ENCODE measurements at places on chromosomes 13 and 19.

DNA sequence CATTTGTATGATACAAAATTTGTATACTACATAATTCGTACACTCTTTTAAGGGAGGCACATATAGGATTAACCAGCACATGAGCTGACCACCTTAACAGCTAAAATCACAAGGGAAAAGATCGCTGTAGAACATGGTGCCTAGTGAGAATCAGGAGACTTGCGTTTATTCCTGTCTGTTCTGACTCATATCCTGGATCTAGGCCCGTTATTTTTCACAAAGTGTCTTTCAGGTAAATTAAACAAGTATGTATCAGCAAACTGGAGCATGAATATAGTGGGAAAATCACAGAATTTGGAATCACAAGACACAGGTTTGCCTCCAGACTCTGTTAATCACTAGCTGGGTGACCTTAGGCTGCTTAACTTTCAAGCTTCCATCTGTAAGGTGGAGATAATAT is 47.5 kb upstream of the ESD start:
- DNase-seq = no peak

GRCh38 chr13:98476538-98476966 is 100.4 kb downstream of the STK24 start:
- no peak for DNase-seq

DNA sequence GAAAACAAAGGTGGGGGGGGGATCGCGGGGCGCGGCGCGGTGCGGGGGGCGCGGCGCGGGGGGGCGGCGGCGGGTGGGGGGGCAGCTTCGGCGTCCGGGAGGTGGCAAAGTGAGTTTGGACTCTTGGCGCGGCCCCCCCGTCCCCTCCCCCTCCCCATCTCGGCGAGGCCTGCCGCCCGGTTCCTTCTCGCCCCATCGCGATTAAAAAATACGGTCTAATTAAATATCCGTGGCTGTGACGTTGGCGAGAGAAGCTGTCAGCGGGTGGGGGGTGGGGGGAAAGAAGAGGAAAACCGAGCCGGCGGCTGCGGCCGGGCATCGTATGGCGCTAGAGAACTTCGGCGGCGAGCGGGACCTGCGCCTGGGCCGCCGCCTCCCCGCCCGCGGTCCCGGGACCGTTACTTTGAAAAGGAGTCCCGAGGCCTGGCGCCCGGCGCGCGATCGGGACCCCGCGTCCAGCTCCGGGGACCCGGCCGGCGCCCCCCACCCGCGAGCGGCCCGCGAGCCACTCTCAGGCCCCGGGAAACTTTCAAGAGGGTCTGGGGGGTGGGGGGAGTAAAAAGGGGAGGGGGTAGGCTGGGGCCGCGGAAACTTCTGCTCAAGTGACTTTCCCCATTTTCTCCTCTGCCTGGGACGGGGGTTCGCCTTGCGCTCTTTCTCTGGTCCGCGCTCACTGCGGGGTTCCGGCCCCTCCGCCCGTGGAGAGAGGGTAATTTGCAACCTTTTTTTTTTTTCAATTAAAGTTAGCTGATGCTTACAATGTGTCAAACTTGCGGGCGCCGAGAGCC is 146.3 kb upstream of the ZNF536 start:
- DNase-seq = no peak

DNA sequence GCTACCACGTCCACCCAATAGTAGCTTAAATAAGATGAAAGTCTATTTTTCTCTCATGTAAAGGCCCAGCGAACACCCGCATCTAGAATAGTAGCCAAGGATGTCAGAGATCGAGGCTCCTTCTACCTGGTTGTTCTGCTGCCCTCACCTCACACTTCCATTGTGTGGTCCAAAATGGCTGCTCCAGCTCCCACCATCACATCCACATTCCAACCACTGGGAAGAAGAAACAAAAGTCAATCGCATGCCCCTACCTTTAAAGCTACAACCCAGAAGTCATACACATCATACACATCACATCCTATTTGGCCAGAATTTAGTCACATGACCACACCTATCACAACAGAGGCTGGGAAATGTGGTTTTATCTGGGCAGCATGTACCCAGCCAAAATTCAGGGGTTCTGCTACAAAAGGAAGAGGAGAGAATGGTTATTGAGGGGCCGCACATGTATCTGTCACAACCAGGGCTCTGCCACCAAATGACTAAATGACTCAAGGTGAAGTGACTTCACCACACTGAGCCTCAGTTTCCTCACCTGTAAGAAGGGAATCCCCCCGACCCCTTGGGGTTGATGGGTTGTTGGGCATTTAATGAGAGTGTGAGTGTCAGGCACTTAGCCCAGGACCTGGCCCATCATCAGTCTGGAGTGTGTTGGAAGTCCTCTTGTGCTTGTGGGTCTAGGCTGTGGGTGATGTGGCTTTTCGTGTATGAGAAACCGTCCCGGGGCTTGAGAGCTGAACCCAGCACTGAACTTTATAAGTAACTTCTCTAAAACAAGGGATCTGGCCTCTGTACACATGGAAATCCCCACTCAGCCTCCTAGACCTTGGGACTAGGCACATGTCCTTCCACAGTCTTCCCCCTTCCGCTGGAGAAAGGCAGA is 10.2 kb upstream of the CBLC start:
- DNase-seq = no peak

DNA sequence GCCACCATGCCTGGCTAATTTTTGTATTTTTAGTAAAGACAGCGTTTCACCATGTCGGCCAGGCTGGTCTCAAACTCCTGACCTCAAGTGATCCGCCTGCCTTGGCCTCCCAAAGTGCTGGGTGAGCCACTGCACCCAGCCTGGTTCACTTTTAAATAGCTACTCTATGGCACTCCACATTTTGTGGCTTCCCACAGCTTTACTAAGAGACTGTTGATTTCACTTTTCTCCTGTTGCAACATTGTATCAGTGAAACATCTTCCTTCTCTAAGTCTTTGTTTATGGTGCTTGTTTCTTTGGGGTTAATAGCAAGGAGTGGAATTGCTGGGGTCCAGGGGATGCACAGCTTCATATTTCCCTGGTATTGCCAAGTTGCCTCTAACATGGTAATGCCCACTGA is 12.3 kb downstream of the TMEM38A start:
- no peak for DNase-seq
